ENCODE measurements at places on chromosomes 4 and X.

DNA sequence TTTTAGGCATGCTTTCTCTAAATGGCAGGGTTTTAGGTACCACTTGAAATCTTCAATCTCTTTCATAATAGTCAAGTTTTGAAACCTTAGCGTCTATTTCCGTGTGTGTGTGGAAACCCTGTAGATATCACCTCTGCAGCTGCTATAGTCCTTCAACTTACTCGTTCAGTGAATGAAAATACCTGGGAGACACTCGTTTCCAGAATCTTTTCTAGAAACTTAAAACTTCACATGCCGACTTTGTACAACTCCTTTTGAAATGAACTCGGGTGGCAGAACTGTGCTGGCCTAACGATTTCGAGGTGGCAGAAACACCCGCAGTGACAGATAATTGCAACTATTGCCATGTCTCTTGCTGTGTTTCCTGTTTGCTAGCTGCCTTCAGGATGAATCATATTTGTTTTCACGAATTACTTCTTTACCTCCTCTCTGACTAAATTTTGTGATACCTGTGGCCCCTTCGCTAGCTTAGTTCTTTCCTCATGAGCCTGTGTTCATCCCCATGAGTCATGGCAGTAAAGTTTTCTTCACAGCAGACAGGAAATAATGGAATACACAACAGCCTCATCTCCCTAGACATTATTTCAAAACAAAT is 104.7 kb upstream of the SMIM10 start:
- no peak for DNase-seq

GRCh38 chr4:26525136-26525770 is 35.0 kb upstream of the CCKAR start:
- peak; percentile 77 for DNase-seq

DNA sequence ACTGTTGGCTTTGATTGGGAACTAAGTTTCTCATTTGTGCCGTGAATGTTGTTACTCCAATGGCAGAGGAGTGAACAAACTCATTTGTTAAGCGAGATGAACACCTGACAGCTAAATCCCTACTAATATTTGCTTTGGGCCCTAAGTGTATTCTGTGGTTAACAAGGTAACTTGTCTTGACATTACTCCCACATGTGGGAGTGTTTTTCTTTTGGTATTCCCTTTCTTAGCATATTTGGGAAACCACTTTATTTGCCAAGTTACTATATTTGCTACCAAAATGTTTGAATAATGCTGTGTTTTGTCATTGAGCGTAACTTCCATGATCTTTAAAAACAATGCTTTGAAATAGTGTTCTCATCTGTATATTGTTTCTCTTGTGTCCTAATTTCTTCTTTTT is 82.5 kb downstream of the ARHGAP10 start:
- DNase-seq = no peak

DNA sequence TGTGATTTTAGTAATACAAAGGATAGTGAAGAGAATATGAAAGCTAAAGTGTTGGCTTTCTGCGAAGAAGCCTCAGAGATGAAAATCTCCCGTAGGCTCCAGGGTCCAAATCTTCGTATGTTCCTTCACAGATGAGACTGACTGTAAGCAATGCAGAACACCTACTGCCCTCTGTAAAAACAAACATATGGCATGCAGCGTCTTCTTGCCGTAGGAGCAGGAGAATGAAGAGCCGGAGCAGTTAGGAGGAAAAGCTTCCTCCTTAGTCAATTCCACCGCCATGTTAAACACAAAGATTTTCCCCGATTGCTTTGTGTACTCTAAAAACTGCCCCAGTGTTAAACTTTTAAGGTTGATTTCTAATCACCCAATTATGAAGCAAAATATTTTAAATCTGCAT is 22.5 kb downstream of the RWDD4 start:
- DNase-seq = no peak

DNA sequence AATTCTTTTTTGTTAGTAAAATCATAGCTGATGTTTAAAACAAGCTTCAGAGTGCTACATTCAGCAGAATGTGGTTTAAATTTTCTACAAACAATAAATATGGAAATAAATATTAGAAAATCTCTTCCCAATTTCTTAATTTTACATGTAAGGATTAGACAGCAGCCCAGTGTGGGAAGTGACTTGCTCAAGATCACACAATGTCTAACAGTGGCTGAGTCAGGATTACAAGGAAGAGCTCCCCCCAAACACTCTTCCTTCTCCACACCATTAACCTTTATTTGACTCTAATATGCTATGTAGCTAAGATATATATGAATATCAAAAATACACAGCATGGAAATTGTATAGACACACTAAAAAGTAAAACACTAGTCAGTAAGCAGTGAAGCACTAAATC is 59.5 kb downstream of the SLC10A7 start:
- no peak for DNase-seq

GRCh38 chr4:154854362-154854761 is 73.3 kb downstream of the RBM46 start:
- DNase-seq = no peak

- no peak for DNase-seq
These were observed 83.6 kb downstream of the REPS2 start for GRCh38 chrX:17030092-17030491.

- no peak for DNase-seq
These were observed 2266.9 kb downstream of the PCDH7 start for GRCh38 chr4:32987111-32987510.

- DNase-seq = no peak
These were observed 38.8 kb downstream of the SLC34A2 start for GRCh38 chr4:25694466-25694865.

GRCh38 chrX:112651766-112652165 is 28.0 kb downstream of the LHFPL1 start:
- DNase-seq = no peak

DNA sequence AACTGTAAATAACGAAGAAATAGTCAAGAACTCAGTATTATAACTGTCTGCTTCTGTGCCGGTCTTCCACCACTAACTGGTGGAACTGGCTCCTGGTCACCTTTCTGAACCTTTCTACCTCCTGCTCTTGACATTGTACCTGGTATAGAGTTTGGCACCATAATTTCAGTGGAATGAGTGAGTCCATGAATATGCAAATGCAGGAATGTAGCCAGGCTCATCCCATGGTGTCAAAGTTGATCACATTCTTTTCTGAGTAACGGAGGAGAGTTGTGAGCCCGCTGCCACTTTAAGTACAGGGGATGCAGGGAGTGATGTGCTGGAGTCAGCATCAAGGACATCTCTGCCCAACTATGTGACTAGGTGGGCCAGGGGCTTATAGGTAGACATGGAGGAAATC is 207.9 kb upstream of the HS3ST1 start:
- DNase-seq = no peak

- DNase-seq = no peak
These were observed 313.0 kb downstream of the AFF2 start for GRCh38 chrX:148813422-148813821.

DNA sequence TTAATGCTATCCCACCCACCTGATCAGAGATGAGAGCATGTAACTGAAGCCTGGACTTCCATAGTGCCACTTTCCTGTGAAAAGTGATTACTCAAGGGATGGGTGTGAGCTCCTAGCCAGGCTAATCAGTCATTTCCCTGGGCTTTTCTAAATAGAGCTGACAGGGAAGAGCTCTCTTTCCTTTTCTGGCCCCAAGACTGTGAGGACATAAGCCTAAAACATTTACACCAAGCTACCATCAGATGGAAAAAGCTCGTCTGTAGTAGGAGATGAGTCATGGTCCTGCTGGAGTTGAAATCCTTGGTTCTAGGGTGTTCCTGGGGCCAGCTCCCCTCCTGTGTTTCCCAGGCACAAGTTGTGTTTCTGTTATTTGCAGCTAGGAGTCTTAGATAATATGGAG is 52.4 kb upstream of the NDP start:
- DNase-seq = peak; percentile 23

DNA sequence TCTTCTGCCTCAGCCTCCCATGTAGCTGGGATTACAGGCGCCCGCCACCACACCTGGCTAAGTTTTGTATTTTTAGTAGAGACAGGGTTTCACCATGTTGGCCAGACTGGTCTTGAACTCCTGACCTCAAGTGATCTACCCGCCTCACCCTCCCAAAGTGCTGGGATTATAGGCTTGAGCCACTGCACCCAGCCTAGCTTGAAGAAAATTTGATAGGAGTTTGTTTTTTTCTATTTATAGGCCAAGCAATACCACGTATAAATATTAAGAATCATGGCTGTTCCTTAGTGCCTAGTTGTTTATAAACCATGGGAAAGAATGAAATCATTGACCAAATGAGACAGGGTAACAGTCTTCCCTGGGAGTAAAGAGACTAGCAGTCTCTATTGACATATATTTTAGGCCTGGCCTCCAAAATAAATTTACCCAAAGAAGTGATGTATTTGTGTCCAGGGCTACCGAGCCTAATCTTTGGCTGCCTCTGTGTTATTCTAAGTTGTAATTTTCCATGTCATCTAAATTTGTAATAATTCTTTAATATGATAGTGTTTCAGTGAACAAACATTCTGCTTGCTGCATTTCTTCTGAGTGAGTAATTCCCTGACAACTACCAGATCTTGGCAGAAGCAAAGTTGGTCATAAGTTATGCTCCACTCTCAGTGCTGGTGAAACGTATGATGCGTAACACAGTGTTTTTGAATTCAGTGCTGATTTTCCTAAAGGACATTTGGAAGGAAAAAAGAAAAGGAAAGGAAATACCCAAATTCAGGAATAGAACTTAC is 10.3 kb downstream of the PKD2 start:
- peak; percentile 84 for DNase-seq

GRCh38 chr4:74547042-74547441 is 102.1 kb downstream of the AREG start:
- DNase-seq = no peak

GRCh38 chrX:155314260-155314659 is 20.2 kb downstream of the CLIC2 start:
- DNase-seq = no peak

GRCh38 chrX:52368368-52369055 is at the start of gene XAGE2:
TSS of gene XAGE2 (plus strand) at chrX:52369021. CDS start at chrX:52370015, 994 bp downstream.
- no peak for DNase-seq

DNA sequence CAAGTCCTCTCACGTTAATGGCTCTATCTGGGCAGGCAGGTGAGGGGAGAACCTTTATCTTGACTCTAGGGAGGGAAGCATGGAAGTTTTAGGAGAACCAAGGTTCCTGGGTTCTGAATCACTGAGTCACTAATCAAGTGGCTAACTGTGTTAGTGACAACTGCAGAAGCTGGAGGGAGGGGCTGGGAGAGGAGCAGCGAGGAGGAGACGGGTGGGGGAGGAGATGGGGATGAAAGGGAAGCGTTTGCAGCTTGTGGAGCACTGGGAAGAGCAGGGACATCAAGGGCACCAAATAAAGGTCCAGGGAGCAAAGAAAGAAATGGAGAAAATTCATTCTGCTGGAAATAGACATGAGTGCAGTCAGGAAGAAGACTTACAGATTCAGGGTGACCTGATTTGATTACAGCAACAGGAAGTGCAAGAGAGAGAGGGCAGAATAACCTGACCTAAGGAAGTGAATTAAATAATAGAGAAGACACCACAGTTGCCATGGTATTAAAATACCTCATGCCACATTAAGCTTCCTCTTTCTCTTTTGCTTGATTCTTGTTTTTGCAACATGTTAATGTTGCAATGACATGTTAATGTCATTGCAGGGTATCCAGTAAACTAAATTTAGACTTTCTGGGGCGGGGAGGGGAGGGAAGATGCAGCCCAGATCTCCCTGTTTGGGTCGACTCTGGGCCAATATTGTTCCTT is 4.5 kb upstream of the SETD7 start:
- no peak for DNase-seq

DNA sequence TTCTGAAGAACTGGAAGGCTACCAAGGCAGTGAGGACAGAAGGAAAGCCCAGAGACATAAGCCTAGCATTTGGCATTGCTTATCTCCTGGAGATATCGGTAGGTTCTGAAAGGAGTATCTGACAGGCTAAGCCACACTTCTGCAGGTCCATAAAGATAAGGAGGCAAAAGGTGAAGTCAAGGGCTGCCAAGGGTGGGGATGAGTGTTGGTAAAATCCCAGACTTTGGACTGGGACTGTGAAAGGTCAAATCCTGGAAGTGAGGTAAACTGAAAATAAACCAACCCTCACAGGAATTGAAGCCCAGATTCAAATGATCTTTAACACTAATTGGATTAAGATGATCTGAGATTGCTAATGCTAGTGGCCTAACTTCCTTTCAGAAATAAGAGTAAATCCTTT is 27.4 kb downstream of the GK start:
- DNase-seq = no peak

GRCh38 chr4:111283066-111283677 is 660.3 kb upstream of the PITX2 start:
- DNase-seq = peak; percentile 45

- DNase-seq = no peak
These were observed 37.3 kb upstream of the ARAF start for GRCh38 chrX:47523713-47524166.

- no peak for DNase-seq
These were observed 1419.8 kb downstream of the ADGRL3 start for GRCh38 chr4:62619971-62620370.

GRCh38 chrX:57596109-57596508 is 4.3 kb downstream of the ZXDB start:
- no peak for DNase-seq

DNA sequence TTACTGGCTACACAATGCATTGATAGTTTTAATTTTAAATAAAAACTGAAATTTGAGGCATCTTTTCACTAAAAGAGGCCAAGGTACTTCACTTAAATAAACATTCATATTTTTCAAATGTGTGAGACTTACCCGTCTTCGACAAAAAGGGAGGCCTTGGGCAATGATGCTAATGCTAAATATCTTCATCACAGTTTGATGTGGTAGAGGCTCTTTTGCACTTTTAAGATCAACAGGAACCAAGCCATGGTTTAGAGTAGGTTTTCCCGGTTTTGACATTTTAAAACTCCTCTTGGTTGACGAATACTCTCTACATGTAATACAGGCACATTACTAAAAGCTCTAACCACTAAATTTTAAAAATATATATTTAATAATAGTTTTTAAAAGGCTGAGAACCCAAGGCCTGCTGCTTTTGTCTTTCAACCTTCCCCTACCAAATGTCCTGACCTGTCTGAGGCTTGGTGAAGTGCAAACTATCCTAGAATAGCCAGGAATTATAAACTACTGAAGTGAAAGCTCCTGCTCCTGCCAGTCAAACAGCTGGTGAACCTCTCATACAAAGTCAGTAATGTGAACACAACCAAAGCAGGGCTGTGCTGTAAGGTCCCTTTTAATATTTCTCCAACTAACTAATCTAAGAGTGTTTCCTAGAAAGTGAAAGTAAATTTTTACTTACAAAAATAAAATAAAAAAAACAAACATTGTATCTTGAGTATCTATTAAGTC is 153.7 kb downstream of the FBXW7 start:
- peak; percentile 7 for DNase-seq

DNA sequence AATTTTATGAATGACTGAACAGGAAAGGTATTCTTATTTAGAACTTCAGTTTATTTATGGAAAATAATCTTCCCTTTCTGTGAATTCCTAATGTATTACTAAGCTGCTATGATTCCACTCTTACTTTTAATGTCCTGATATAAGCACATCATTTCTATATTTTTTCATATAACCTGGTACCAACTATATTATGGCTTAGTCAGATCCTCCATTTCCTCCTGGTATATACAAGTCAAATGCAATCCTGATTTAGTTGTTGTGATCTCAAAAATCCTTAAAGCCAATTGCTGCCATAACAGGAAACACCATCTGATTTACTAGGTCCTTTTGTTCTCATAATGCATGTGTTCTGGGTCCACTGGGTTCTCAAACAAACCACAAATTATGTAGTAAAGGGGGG is 26.8 kb downstream of the TRMT2B start:
- no peak for DNase-seq

- no peak for DNase-seq
These were observed 44.7 kb downstream of the EVC start for GRCh38 chr4:5755679-5756078.
